ENCODE measurements at places on chromosomes 1 and 21.

- no peak for DNase-seq
Observed at GRCh38 chr1:101723415-101723814, 273.3 kb downstream of the OLFM3 start.

DNA sequence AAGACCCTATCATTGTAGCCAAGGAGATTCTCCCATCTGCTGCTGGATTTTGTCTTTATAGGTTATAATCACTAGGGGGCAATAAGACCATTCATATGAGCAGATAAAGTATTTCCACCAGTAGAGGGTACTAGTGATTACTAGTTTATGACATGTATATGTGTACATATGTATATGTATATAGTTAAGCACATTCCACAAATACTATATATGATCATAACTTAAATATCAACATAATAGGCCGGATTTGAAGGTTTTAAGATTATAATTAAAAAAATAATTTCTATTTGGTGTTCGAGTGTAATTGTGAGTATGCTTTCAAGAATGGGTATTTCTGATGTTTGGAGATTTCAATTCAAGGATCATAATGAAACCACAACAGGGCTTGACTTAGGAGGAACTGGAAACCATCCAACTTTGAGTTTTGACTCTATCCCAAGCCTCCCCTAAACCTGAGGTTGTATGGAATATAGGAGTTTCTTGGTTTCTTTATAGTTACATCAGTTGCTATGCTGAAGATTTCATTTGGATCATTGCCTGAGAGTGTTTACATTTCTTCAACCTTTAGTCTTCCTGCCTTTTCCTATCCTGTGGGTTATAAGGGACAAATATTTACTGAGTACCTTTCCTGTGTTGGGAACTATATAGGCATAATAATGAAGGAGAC is 16.9 kb downstream of the TCEANC2 start:
- no peak for DNase-seq

- no peak for DNase-seq
Observed at GRCh38 chr1:94284476-94284875, 47.1 kb upstream of the ARHGAP29 start.

DNA sequence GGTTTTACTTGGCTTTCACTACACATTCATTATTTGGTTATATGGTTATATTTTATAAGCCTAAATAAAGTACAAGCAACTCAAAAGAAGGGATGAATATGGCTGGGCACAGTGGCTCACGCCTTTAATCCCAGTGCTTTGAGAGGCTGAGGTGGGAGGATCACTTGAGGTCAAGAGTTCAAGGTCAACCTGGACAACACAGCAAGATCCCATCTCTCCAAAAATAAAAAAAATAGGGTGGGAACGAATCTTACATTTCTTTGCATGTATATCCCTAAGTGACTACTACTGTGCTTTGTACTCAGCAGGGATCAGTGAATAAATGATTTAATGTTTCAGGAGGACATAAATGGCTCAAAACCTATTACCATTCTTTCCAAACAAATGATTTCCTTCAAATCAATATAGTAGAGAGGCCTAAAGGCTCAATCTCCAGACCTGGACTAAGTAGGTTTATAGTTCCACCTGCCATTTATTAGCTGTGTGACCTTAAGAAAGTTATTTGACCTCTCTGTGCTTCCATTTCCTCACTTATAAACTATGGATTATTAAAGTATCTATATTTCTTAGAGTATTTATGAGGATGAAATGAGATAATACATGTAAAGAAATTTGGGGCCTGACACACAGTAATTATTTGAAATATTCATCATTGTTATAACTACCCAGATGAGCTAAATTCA is 28.3 kb downstream of the TGFBR3 start:
- DNase-seq, result no peak

GRCh38 chr1:228850141-228851100 is 115.1 kb downstream of the RHOU start:
- DNase-seq, result no peak

- DNase-seq, result no peak
Observed at GRCh38 chr1:67078291-67078690, 24.3 kb upstream of the SLC35D1 start.

GRCh38 chr21:31659286-31659535 is 282 bp upstream of the SOD1 start:
- DNase-seq, result no peak

- no peak for DNase-seq
Observed at GRCh38 chr1:32894681-32895080, 6.5 kb downstream of the TMEM54 start.

DNA sequence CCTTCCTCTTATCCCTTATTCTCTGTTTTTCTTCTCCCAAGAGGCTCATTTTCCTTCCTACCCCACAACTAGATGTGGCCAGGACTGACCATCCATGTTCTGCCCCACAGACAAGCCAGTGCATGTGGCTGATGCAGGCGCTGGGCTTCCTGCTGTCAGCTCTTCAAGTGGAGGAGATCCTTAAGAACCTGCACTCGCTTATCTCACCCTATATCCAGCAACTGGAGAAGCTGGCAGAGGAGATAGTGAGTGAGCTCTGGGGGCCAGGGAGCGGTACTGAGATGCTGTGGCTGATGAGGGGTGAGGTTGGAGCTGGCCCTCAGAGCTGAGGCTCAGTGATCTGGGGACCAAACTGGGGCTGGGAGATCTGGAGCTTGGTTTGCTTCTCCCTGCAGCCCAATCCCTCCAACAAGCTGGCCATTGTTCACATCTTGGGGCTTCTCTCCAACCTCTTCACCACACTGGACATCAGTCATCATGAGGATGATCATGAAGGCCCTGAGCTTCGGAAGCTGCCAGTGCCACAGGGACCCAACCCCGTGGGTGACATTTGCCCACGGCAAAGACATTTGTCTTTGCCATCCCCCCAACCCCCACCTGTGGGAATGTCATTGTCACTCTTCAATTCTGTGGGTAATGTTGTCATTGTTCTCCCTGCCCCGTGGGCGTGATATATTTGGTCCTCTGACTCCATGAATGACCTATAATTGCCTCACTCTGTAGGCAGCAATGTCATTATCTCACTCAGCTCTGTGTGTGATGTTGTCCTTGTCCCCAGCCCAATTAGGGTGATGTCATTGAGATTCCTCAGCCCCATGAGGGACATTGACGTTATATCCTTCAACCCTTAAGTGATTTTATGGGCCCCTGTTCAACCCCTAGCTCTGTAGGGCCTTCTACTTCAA is 11.2 kb upstream of the DPH2 start:
- DNase-seq, result no peak

DNA sequence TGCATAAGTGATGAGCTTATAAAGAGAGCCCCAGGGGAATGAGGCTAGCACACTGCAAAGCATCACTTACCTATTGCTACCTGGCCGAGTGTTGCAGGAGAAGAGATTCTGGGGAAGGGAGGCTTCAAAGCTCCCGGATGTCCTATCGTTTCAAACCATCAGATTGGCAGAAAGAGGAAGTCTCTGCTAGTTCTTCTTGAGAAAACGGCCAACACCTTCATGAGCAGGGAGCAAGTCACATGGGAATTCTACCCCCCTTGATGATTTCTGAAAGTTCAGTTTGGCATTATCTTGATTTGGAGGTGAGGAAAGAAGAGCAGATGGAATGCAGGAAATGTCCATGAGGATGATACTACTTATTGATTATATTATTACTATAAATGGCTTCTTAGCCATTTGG is 16.2 kb downstream of the SYF2 start:
- no peak for DNase-seq

DNA sequence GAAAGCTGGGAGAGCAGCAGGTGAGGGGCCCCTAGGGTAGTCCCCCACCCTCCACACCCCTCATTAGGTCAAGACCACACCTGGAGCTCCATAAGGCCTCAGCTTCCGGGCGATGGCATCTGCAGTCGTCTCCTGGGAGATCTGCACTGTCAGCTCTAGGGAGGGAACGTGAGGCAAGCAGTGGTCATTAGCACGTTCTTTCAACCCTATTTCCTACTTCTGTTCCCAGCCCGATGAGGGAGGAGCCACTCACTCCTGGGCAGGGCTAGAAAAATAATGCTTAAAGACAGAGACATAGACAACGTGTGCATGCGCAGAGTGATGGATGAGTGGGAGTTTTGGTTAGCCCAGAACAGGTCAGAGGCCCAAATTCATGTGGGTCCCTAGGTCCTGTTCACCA is 9.7 kb downstream of the KDF1 start:
- no peak for DNase-seq

GRCh38 chr1:182794676-182795201 is 5.2 kb downstream of the NPL start:
- DNase-seq, result no peak

DNA sequence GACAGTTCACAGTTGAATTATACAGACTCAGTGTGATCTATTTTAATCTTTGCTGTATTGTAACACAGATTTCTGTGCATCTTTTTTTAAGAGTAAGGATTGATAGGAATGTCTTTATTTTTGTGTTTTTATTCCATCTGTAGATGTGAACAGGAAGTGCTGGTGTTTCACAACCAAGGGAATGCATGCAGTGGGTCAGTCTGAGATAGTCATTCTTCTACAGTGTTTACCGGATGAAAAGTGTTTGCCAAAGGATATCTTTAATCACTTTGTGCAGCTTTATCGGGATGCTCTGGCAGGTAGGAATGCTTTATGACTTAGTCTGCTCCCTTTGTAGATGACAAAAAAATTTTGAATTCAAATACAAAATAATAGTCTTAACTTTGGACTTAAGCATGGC is 84.5 kb downstream of the CC2D1B start:
- DNase-seq, result no peak

DNA sequence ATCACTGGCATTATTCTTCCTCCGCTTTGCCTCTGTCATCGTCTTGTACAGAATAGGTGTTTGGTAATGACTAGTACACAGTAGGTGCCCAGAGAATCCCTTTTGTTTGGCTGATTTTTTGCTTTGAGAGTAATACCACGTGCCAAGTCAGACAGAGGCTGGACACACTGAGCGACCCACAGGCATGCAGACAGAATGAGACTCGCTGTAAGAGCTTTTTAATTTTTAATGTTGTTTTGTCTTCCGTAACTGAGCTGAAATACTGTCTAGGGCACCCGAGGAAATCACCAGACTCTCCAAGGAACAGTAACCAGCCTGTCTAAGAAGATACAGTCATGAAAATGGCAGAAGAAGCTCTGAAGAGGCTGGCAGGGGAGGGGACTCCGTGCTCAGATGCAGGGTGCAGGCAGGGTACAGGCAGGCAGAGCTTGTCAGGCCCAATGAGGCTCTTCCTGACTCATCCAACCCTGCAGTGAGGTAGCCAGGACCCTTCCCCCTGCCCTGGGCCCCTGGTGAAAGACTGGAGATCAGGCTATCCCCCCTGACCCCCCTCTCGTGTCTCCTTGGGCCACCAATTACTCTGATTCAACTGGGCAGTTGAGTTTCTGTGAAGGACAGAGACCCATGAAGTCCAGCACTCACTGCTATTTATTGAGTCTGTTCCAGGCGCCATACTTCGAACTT is 60.1 kb upstream of the ECE1 start:
- DNase-seq, result no peak

DNA sequence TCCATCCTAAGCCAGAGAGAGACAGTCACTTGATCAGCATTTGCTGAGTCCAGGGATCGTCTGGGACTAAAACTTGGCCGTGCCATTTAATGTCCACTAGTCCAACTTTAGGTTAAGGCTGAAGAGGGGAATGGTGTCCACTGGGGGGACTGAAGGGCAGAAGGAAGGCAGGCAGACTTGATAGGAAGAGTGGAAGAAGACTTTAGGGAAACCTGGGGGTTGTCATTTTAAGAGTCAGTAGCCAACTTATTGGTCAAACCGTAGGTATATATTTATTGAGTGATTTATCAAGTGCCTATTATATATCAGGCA is 1.3 kb upstream of the LMOD1 start:
- DNase-seq, result no peak

DNA sequence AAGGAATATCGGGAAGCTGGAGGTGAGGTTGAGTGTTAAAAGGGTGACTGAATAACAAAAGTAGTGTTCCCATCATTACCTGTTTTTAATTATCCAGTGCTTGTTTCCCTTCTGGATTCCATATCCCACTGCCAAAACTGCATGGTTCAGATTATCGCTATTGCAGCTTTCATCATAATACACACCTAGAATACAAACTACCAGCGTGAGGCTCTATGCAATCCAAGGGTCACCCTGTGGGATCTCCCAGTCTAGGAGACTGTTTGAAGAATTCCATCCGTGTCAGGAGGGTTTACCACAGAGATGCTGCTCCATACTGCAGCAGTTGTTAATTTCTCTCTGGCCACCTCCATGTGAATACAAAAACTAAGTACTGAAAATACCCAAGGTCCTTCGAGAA is 9.0 kb downstream of the CTSK start:
- no peak for DNase-seq

DNA sequence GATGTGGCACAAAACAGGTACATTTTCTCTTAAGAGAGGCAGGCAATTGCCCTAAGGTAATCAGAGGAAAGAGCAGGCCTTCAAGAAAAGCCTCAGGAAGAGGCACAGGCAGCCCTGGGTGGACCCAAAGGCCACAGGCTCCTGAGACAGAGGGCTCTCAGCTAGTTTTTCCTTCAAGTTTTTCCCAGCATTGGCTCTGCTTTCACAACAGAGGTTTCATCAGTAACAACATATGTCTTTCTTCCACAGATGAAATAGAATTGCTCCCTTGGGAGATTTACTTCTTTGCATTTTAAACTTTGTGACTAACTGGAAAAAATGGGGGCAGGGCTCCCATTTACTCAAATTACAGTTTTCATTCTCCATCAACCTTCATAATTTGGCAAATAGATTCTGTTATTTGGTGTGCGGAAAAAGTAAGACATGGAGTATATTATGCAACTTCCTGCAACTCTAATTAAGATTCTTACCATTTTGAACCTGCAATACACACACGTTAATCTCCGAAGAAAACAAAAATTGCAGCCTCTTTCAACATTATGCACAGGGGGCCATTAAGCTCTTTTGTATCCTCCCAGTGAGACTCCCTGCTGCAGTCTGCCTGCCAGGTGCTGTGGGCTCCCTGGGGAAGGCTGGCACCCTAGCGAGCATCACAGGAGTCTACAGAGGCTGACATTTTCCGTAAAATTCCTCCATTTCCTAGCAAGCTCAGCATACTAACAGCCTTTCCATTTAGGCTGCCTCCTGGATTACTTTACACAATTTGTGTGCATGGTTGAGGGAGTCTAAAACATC is 282.3 kb downstream of the USH2A start:
- DNase-seq, result no peak

DNA sequence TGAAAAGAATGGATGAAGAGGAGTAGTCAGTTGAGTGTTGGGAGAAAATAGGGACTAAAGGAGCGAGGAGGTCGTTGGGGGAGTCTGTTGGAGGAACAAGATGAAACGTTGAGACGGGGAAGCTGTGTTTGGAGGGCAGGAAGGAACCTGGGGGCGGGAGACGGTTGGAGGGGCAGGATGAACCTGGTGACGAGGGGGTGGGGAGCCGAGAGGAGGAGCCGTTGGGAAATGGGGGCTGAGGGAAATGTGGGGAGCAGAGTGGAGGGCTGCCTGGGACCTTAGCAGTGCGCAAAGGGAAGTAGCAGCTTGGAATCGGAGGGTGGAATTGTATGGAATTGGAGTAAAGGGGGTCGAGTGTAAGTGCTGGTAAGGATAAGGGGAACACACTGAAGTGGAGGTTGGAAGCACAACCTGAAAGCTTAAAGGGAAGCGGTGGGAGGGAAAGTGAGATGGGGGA is 630 bp downstream of the MTF2 start:
- DNase-seq, result peak; percentile 29
